Right ventricle myocardium inferior (tissue), 1 donor: ENCODE measurements at places on chromosomes 6 and 20. TPM values are rescaled to one million over a fixed set of nuclear protein-coding genes. Genes with fewer than 3 reads are reported as not detected.

DNA sequence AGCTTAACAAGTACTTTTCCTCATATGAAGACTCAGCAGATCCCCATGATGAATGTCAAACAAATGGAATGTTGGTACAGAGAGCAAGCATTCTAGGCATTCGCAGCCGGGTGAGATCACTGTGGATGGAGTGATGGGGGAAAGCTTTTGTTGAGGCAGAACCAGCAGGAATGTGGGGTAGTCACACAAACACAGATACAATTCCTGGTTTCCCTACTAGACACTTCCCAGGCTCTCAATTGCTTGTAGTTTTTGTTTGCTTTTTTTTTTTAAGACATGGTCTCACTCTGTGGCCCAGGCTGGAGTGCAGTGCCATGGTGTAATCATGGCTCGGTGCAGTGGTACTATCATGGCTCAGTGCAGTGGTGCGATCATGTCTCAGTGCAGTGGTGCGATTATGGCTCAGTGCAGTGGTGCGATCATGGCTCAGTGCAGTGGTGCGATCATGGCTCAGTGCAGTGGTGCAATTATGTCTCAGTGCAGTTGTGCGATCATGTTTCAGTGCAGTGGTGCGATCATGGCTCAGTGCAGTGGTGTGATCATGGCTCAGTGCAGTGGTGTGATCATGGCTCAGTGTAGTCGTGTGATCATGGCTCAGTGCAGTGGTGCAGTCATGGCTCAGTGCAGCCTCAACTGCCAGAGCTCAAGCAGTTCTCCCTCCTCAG is 15.4 kb upstream of the IER3 start:
- DNase-seq: no peak

The RIMS1 gene
- total RNA-seq: 1.3 TPM

GRCh38 chr6:95686272-95686671 is 108.9 kb downstream of the MANEA start:
- DNase-seq: no peak

DNA sequence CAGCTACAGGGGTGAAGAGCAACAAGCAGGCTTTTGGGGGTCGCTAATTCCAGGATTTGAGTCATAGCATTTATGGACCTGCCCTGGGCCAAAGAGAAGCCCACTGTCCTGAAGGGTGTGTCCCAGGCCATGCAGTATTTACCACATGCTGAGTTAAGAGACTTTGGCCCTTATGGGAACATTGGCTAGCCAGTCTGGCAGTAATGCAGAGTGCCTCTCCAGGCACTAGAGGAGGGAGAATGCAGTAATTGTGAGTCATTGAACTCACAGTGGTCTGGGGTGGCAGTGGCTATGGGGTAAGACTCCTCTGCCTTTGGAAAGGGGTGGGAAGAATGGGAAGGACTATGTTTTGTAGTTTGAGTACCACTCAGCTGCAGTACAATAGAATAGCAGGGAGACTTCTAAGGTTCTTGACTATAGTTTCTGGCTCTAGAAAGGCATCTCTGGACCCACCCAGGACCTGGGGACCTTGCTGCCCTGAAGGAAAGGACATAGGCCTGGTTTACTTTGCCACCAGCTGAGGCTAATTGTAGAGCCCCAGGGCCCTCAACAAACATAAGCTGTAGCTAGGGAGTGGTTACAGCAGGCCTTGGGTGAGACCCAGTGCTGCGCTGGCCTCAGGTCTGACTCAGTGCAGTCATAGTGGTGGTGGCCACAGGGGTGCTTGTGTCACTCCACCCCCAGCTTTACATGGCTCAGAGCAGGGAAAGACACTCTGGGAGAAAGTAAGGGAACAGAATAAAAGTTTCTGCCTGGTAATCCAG is 520.9 kb downstream of the HTR1B start:
- no peak for DNase-seq

- DNase-seq: no peak
These were observed 1.1 kb upstream of the GDAP1L1 start for GRCh38 chr20:44245977-44246376.

GRCh38 chr20:47863315-47863965 is 78.2 kb upstream of the SULF2 start:
- DNase-seq: no peak

- DNase-seq: no peak
These were observed 164.6 kb downstream of the MTFR2 start for GRCh38 chr6:136085370-136086115.

The PTK6 gene
- total RNA-seq: 0.11 TPM

GRCh38 chr6:37495244-37495934 is 4.3 kb downstream of the CCDC167 start:
- no peak for DNase-seq

The NMBR gene
- total RNA-seq: not detected

The CDC25B gene
- total RNA-seq: 10.1 TPM

GRCh38 chr6:90039911-90040310 is 145.6 kb downstream of the GJA10 start:
- no peak for DNase-seq

- no peak for DNase-seq
These were observed 75.2 kb upstream of the ADTRP start for GRCh38 chr6:11853678-11854407.

The CD83 gene
- total RNA-seq: 1.3 TPM

DNA sequence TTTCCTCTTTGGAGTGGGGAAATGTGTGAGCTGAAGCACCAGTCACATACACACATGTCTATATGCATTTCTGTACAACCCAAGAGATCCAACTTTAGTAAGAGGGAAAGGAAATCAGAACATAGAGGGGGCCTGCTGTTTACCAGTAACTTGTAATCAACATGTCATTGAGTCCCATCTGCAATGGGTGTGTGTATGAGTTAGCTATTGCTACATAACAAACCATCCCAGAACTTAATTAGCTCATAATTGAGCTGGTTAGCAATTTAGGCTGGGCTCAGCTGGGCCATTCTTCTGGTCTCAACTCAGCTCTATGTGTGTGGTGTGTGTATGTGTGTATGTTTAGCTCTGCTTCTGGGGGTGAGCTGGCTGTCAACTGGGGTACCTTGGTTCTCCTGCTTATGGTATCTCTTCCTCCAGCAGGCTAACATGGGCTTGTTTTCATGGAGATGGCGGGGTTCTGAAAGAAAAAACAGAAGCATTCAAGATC is 10.3 kb upstream of the RPP40 start:
- no peak for DNase-seq

- no peak for DNase-seq
These were observed 62.2 kb upstream of the PLN start for GRCh38 chr6:118485601-118486550.

- no peak for DNase-seq
These were observed 184.0 kb downstream of the PDE7B start for GRCh38 chr6:136035378-136036070.
